Stimulated activated CD8-positive, alpha-beta memory T cell treated with anti-CD3 and anti-CD28 coated beads, Interleukin-4, amount 100 ng/mL, for 1 hour (primary cell): ENCODE measurements at places on chromosomes 2 and 18.

- no peak for DNase-seq
Observed at GRCh38 chr18:14922965-14923565, 175.1 kb downstream of the ANKRD30B start.

GRCh38 chr2:1546023-1546591 lies 132.8 kb downstream of the TPO start:
- no peak for DNase-seq

DNA sequence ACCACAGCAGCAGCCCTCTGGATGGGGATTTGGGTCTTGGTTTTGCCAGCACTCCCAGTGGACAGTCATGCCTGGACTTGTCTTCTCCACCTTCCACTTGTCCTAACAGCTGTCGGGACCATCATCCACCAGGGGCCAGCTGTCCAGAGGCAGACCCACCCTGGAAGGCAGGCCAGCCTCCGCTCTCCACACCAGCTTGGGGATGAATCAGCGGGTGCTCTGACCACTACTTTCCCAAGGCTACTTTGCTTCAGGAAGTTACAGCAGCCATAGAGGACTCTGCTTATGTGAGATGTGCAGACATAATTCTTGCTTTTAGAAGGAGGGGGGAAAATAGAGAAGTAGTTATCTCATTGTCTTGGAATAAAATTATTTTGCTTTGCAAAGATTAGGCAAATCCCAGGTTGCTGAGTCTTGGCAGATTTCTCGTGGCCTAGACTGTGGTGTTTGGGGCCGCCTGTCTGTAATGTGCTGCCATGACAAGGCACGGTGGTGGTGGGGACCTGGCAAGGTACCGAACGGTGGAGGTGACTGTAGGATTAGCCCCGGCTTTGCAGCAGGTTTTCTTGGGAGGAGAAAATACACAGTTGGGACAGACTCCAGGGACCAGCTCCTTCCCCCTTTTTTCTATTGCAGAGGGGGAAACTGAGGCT lies 148.7 kb downstream of the AGAP1 start:
- DNase-seq = no peak

DNA sequence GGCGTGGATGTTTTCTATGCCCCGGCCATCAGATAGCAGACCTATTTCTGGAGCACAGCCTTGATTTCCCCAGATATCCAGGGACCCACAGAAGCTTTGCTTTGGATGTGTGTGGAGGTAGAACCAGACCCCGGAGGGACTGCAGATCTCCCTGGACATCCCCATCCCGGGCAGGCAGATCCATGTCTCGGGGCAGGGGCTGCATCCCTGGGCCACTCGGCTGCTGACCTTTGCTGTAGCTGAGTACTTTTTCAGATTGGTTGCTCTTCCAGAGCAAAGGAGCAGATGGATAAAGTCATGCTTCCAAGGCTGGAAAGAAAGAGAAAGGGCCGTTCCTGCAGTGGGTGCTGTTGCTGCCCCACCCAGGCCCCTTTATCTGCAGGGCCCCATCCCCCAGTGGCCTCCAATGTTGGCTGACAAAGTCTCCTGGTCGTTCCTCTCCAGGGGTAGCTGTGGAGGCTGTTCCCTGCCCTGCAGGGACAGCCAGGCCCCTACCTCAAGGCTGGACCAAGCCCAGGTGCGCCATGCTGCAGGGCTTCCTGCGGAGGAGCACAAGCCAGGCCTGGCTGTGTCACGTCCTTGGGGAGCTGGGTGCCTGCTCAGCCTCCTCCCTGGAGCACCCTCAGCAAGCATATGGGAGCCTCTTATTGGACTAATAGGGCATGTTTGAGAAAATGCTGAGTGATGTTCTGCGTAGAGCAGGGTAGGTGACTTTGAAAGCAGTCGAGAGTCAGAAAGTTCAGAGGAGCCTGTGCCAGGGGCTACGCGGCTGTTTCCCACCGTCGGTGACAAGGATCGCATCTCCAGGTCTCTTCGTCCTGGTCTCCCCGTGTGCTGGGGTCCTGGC lies 68.4 kb downstream of the TPO start:
- no peak for DNase-seq

DNA sequence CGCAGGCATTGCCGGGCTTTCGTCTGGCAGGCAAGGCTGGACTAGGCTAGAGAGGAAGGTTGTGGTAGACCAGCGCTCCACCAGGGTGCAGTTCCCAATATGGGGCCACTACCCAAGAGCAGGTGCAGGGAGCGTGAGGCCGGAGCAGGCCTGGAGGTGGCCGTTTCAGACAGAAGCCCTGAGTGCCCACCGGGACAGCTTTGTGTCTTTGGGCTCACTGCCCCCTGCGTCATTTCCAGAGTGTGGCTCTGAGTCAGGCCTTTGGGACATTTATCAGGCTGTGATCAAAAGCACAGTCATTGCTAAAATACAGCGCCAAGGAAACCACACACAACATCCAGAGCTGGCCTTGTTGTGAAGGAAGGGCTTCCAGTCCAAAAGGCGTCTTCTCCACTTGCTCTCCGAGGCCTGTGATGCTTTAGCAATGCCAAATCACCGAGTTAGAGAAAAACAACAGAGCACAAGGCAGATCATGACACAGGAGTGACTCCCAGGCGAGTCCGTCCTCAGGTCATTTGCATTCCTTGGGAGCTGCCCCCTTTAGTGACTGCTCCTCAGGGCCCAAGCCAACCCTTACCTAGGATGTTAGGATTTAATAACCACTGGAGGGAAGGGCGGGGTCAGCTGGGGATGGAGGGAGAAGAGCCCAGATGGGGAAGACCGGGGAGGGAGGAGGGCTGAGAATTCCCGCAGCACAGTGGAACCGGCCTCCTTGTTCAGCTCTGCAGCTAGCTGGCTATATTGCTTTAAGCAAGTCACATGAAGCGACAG lies 42.3 kb downstream of the RFX8 start:
- no peak for DNase-seq

DNA sequence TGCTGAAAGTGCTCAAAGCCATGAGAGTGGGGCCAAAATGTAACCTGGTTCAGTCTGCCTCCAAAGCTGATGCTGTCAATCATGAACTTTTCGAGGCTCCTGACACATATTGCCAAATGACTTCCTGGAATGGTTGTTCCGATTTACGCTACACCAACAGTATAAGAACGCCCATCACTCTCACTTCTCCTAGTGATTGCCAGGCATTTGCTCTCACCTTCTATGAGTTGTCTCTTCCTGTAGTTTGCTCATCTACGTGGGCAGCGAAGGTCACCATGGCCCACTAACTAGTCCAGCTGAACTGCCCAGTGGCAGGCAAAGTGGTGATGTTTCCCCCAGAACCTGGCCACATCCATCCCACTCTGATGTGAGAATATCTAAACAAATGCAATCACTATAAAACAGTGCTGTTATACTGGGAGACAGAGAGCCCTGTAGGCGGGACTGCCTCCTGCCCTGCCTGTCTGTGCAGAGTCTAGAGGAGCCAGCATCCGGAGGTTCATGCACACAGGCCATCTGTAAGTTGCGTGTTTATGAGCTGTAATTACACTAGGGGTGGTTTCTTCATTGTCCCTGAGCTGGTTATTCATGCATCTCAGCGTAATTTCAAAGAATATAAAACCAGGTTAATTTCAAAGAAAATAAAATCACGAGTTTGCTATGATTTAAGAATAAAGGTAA lies 8.8 kb upstream of the CABLES1 start:
- no peak for DNase-seq

GRCh38 chr18:48832938-48833700 lies 117.6 kb downstream of the SMAD7 start:
- DNase-seq = no peak

DNA sequence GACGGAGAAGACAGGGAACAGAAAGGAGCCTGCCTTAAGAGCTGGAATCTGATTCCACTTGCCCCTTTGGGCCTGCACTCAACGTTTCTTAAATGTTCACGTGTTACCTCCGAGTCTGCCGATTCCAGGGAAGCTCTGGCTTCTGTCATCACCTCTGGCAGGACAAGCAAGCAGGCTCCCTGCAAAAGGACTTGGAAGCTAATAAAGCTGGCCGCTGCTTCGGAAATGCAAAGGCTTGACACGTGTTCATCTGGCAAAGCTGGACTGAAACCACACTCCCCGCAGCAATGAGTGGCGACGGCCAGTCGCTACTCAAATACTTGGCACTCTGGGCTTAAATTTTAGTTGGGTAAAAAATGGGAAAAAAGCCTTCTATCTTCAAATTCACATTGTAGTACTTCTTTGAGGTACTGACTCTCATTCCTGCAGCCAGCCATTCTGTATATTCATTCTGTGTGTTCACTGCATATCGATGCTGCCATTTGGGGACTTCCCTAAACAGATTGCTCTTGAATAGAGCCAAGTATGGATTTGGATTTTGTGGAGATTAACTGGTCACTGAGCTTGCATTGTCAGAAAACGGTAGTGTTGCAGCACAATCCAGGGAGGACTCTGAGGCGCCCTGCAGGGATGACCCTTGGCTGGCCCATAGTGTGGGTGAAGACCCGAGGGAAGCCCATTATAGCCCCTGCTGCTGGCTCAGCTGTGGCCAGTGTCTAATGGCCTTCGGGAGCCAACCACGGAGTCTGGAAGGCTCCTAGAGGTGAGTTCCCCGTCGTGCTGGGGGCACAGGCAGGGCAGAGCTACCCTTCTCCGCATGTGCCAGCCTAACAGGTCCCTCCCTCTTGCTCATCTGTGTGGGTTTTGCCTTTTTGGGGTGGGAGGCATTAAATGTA lies 231.5 kb downstream of the PRKCE start:
- DNase-seq = no peak

DNA sequence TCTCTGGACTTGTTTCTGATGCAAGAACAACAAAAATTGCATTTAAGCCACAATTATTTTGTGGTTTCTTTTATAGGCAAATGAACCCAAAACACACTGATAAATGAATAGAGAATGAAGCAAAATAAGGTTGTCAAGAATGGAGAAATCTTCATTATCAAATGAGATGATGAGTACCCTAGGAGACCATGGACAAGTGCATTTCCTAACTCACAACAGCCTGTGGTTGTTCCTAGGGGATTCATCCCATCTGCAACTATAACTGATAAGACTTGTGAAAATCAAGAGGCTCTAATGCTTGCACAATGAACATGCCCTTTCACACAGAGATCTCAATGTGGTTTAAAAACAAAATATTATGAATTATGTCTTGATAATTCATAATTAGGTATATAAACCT lies 159.9 kb downstream of the PDE1A start:
- no peak for DNase-seq

- DNase-seq = no peak
Observed at GRCh38 chr2:10486601-10487079, 38.5 kb upstream of the ODC1 start.
